Activated T-cell treated with anti-CD3 and anti-CD28 coated beads, Interleukin-2, amount 50 U/mL, for 48 hours (primary cell): ENCODE measurements at places on chromosomes 7 and 10.

GRCh38 chr10:6151087-6151977 is 51.4 kb upstream of the PFKFB3 start:
- peak; percentile 65 for DNase-seq

DNA sequence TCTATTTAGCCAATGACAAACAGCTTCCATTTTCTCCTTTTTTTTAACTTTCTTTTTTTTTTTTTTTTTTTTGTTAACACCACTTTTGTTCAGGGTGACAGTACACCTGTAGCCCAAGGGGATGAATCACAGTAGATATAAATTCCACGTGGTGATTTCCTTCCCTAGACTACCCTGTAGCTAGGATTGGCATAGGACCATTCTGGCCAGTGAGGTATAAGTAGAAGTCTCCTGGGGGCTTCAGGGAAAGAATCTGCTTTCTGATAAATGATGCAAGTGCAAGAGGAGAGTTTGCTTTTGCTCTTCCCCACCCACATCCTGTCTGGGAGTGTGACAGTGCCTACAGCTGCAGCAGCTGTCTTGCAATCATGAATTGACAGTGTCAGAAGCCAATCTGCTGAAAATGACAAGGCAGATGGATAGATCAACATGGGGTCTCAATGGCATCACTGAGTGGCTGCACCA is 63.2 kb upstream of the TOMM7 start:
- DNase-seq: peak; percentile 72

GRCh38 chr7:55534916-55535590 is 37.2 kb downstream of the VOPP1 start:
- no peak for DNase-seq

GRCh38 chr7:16344927-16345326 is 76.4 kb downstream of the CRPPA start:
- no peak for DNase-seq

DNA sequence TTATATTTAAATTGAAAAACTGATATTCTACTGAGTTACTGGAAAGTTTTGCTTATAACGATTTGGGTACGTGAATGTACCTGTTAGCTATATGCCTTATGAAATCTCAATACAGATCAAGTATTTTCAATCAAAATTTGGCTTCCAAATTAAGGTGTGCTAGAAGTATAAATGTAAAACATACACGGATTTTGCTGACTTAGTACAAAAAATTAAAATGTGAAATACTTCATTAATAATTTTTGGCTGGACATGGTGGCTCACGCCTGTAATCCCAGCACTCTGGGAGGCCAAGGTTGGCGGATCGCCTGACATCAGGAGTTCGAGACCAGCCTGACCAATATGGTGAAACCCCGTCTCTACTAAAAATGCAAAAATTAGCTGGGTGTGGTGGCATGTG is 11.7 kb downstream of the DNAJC1 start:
- no peak for DNase-seq

GRCh38 chr7:26365077-26365900 is 73.6 kb downstream of the SNX10 start:
- DNase-seq: peak; percentile 33

DNA sequence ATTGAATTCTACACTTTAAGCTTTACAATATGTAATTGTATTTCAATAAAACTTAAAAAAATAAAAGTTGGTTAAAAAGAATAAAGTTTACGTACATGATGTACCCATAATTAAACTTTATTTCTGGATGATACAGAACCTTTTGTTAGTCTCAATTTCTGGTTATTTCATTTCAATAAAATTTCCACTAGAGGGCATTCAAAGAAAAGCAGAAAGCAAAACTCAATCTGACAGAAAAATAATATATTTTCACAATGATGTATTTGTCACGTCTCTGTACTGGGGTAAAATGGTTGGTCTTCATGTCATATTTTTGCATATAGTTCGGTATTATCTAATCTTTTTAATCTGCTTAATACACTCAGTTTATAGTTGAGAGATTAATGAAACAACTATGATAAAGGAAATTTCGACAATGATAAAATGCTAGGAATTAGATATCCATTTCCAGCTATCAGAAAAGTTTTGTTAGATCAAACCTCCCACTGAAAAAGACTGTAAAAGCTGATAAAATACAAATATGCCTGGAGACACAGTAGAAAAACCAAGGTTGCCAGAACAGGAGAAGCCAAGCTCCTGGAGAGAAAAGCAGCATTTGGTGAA is 27.4 kb downstream of the ASZ1 start:
- DNase-seq: no peak

DNA sequence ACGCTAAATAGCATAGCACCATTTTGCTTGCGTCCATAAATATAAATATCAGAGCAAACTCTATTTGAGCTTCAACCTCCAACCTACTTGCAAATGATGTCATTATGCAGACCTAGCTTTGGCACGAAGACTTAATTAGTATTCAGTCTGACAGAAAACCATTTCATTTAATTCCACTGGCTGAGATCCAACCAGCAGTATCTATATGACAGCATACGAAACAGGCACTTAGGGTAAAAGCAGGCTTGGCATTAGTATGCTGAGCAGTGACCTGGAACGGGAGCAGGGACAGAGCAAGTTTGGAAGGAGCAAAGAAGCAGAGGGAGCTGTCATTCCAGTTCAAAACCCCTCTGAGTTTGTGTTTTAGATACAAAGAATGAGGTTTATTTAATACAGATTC is 312.5 kb upstream of the CHRM2 start:
- DNase-seq: no peak

- no peak for DNase-seq
Measured at GRCh38 chr10:77606751-77607150, 30.9 kb downstream of the KCNMA1 start.

DNA sequence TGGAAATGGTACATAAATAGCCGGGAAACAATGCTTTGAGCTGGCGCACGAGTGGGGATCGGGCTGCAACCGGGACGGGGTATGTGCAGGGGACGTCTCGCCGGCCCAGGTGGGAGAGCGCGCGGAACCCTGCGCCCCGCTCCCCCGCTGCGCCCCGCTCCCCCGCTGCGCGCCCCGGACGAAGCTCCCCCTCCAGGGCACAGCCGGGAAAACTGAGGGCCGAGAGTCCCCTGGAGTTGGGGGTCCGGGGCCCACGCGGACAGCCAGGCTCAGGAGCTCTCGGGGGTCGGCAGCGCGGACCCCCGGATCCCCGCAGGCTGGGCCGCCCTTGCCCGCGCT is 514 bp downstream of the RADIL start:
- DNase-seq: peak; percentile 25

- DNase-seq: no peak
Measured at GRCh38 chr10:132265890-132266496, 41.8 kb downstream of the STK32C start.
